CD4-positive, alpha-beta T cell treated with Interleukin-4 for 1 hour (primary cell): ENCODE measurements at places on chromosomes 13 and 19.

DNA sequence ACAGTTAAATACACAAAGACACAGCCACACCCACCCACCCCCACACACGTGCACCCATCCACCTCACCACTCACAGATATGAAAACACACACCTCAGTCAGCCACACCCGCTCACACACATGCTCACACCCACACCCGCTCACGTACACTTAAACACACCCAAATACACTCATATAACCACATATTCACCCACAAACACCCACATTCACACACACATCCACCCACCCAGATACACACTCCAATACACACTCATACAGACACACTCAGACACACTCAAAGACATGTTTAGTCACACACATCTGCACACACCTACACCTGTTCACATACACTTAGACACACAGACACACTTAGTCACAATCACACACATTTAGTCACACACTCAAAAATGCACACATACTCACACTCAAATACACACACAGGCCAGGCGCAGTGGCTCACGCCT lies 30.6 kb downstream of the ADGRL1 start:
- DNase-seq = no peak

DNA sequence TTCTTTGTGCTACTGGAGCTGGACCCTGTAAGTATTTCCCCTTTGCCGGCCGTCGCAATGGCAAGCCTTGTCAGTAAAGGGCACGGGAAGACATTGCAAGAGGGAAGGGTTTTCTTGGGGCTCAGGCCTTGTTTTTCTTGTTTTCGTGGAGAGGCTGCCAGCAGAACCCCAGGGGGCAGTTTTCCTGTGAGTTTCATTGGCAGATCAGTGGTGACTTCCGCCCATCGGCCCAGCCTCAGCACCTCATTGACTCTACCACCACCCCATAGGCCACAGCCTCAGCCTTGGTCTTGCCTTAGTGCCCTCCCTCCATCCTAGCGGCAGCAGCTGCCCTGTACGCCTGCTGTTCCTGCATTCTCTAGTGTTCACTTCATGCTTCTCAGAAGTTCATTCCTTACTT lies 61.5 kb downstream of the GJA3 start:
- DNase-seq = no peak

- DNase-seq = peak; percentile 78
These were observed 11.6 kb upstream of the GPR18 start for GRCh38 chr13:99269627-99270241.

- DNase-seq = peak; percentile 97
These were observed at the start of the genes EMC10 and GARIN5A for GRCh38 chr19:50476224-50476906. Gene EMC10, plus strand, starts transcription at chr19:50476507. Its CDS starts 38 bp downstream, at chr19:50476545. Gene GARIN5A, minus strand, starts transcription at chr19:50476848. Its CDS starts 460 bp downstream, at chr19:50476388.

DNA sequence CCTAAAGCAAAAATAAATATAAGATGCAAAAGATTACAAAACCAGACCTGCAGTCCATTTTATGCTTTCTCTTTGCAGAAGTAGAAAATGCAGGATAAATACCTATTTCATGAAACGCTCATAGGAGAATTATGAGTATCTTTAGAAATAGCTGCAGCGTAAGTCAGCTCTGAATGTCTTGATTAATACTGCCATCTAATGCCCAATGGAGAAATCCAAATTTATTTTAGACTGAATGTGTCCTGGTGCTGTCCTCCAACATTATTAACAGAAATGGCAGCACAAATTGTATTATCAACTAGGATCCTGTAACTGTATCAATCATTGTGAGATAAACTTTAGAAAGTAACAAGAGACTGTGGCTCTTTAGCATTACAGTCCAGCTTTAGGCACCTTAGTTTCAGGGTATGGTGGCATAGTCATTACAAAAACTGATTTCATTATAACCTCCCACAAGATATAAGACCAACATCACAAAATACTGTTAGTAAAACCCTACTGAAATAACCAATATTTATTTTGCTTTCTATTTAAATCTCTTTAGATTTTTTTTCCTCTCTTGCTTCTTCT lies 162.1 kb upstream of the MIR17HG start:
- DNase-seq = no peak

- DNase-seq = no peak
These were observed 776 bp upstream of the NCLN start for GRCh38 chr19:3184847-3185460.

GRCh38 chr19:39218230-39219007 lies 14.4 kb upstream of the SYCN start:
- no peak for DNase-seq

- no peak for DNase-seq
These were observed 225.9 kb downstream of the OLFM4 start for GRCh38 chr13:53254500-53254899.

DNA sequence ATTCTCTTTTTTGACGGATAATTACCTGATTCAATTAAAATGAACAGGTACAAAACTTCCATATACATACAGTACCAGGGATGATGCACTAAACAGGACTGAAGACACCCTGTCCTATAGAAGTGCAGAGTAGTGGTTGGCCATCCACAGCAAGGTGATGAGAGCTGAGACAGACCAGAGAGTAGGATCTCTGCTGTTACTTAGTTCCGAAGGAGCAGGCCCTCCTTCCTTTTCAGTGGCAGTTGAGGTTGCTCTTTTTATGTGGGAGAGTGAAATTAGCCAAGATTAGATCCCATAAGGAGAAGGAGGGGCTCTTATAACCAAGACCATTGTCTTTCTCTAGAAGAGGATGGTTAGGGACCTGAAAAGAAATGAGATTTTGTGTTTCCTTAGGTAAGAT lies 4.0 kb downstream of the PDS5B start:
- DNase-seq = no peak

DNA sequence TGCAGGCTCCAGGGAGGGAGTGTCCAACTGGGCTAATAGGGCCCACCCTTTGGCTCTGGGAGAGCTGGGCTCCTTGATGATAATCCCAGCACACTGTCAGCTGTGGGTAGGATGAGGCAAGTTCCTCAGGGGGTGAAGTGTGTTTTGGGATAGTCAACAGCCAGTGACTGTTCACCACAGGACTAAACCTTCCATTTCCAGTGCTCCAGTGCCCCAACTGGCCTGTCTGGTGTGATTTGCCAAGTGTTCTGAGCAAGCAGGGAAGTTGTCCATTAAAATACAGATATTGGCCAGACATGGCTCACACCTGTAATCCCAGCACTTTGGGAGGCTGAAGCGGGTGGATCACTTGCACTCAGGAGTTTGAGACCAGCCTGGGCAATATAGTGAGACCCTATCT lies 150.9 kb downstream of the TM9SF2 start:
- no peak for DNase-seq
